ENCODE measurements at places on chromosomes 12 and 14. TPM values are rescaled to one million over a fixed set of nuclear protein-coding genes. Genes with fewer than 3 reads are reported as not detected.

Gene ADCY4
- total RNA-seq = not detected

Gene RNASE7
- total RNA-seq = not detected

Gene TCL1A
- not detected for total RNA-seq

Gene INHBC
- not detected for total RNA-seq

Gene TTC8
- total RNA-seq = 47.1 TPM

Gene RTL1
- total RNA-seq = not detected

Gene SRRM4
- total RNA-seq = not detected

Gene TEX52
- not detected for total RNA-seq

Gene SALL2
- total RNA-seq = 5.0 TPM
